ENCODE measurements at places on chromosomes 11 and 22. TPM values are rescaled to one million over a fixed set of nuclear protein-coding genes. Genes with fewer than 3 reads are reported as not detected.
A peak's percentile ranks its signal among the peaks of the same experiment; 100 is the strongest.

DNA sequence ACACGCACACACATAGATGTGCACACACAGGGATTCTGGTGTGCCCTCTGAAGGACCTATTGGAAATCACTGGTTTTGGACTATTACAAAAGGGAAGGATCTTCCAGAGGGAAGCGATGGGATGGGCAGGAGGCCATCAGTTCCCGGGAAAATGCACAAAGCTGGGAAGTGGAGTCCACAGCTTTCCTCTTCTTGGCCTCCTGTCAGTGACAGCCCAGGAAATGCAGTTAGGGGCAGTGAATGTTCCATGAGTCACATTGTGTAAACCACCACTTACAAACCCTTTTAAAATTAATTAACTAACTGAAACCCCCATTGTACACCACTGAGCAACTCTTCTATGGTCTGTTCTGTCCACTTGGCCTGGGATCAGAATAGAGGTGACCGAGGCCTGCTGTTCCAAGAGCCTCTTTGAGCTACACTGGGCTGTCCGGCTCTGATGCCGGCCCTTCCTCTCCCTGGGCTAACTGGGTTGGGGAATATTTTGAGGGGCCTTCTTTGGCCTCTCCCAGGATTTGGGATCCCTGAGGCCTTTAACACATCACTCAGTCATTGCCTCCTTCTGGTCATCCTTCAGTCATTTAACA lies 137.7 kb downstream of the FEZ1 start:
- no peaks in the 10 kb centered on the region for H3K36me3 ChIP-seq
- DNase-seq, result no peak
- no peak overlapping the region for H3K4me3 ChIP-seq
- H3K27ac ChIP-seq, result no peak overlapping the region

- peaks cover under 1% of the 10 kb centered on the region for H3K4me1 ChIP-seq
- H3K27me3 ChIP-seq, result peaks cover 8% of the 10 kb centered on the region
- no peak overlapping the region for H3K4me3 ChIP-seq
Observed at GRCh38 chr11:69232821-69233743, 60.9 kb upstream of the MYEOV start.

DNA sequence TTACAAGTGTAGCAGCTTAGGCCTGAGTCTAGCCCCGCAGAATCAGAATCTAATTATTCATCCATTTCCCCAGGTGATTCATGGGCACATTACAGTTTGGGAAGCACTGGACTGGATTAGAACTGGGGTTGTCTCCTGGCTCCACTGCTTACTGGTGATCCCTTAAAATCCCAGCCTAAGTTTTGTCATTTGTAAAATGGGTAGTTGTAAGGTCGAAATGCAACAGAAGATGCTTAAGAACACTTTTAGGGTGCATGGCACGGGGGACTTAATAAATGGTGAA lies 1.3 kb downstream of the STX3 start:
- DNase-seq, result no peak
- peaks cover 44% of the 10 kb centered on the region for H3K4me1 ChIP-seq
- no peaks in the 10 kb centered on the region for H3K27me3 ChIP-seq
- H3K36me3 ChIP-seq, result peaks cover 2% of the 10 kb centered on the region

GRCh38 chr11:34907934-34908593 lies 8.1 kb downstream of the APIP start:
- H3K4me1 ChIP-seq, result no peaks in the 10 kb centered on the region
- H3K27me3 ChIP-seq, result no peaks in the 10 kb centered on the region
- no peak overlapping the region for H3K27ac ChIP-seq
- H3K4me3 ChIP-seq, result no peak overlapping the region
- H3K36me3 ChIP-seq, result peaks cover 20% of the 10 kb centered on the region

GRCh38 chr22:28935713-28936112 lies 52.3 kb downstream of the ZNRF3 start:
- DNase-seq, result no peak
- H3K4me1 ChIP-seq, result no peaks in the 10 kb centered on the region
- peaks cover 78% of the 10 kb centered on the region for H3K27me3 ChIP-seq
- H3K27ac ChIP-seq, result no peak overlapping the region

- H3K36me3 ChIP-seq, result no peaks in the 10 kb centered on the region
- peaks cover 6% of the 10 kb centered on the region for H3K27me3 ChIP-seq
- peak; percentile 80 for DNase-seq
- H3K4me3 ChIP-seq, result no peak overlapping the region
- no peak overlapping the region for H3K27ac ChIP-seq
- H3K4me1 ChIP-seq, result no peaks in the 10 kb centered on the region
Observed at GRCh38 chr11:78715639-78716311, 141.1 kb upstream of the NARS2 start.

GRCh38 chr11:44835296-44835695 lies 108.5 kb downstream of the TSPAN18 start:
- H3K36me3 ChIP-seq, result no peaks in the 10 kb centered on the region
- H3K27ac ChIP-seq, result no peak overlapping the region
- no peak for DNase-seq
- H3K4me3 ChIP-seq, result no peak overlapping the region
- peaks cover 27% of the 10 kb centered on the region for H3K27me3 ChIP-seq
- H3K4me1 ChIP-seq, result no peaks in the 10 kb centered on the region

DNA sequence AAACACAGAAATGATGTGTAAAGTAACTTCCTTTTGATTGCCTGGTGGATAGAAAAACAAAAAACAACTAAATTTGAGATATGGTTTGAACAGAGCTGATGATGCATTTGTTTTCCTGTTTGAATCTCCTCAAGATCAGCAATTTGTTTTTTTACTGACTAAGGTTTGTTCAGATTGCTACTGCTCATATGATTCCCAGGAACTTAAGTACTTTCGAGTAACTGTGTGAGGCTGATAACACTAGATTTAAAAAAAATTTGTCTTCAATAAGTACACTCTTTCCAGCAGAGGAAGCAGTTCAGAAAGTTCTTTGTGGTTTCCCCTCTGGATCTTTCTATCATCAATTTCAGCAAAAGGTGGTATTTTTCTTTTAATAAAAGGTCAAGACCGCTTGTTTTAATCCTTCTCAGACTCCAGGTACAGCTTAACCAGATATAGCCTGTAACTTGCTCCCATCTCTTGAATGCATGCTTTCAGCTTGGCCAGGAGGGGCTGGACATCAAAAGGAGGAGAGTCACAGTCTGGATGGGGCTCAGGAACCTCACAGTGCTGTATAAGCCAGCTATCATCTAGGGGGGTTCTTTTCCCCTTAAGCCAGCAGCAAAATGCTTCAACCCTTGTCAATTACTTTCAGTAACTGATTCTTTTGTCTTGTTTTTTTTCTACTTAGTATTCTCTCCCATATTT lies 12.3 kb upstream of the MS4A6E start:
- H3K36me3 ChIP-seq, result no peaks in the 10 kb centered on the region
- no peaks in the 10 kb centered on the region for H3K4me1 ChIP-seq
- H3K27me3 ChIP-seq, result peaks cover 1% of the 10 kb centered on the region

DNA sequence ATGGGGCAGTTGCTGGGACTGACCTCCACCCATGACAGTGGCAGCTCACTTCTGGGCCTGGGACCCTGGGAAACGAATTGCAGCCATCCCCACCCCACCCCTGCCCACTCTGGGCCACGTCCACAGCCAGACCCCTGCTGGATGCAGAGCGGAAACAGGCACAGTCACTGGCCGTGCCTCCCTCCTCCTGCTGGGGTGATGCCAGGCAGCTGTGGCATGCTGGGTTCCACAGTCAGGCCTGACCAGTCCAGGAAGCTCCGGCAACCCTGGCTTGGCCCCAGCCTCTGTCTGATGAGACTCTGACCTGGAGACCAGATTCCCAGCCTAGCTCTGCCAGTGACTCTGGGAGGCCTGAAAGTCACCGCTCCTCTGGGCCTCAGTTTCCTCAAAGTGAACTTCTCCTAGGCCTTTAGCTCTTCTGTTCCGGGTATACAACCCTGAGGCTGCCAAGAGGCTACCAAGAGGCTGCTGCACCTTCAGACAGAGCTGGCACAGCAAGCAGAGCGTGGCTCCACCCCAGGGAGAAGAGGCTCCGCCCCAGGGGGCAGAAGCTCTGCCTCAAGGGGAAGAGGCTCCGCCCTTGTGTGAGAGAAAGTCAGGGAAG lies 8.9 kb downstream of the SULT4A1 start:
- peaks cover 2% of the 10 kb centered on the region for H3K27me3 ChIP-seq
- H3K36me3 ChIP-seq, result no peaks in the 10 kb centered on the region
- no peaks in the 10 kb centered on the region for H3K4me1 ChIP-seq
- no peak overlapping the region for H3K27ac ChIP-seq
- H3K4me3 ChIP-seq, result no peak overlapping the region
- DNase-seq, result no peak

The GNG3 gene
- total RNA-seq, result 0.24 TPM

The PYGM gene
- 3.1 TPM for total RNA-seq

The LDHAL6A gene
- not detected for total RNA-seq

The AQP11 gene
- 0.38 TPM for total RNA-seq
